ENCODE measurements at places on chromosomes 7 and 10. TPM values are rescaled to one million over a fixed set of nuclear protein-coding genes. Genes with fewer than 3 reads are reported as not detected.

Gene UCN3
- not detected for total RNA-seq

Gene POLL
- total RNA-seq: 28.6 TPM

Gene ADAM12
- 126 TPM for total RNA-seq

Gene SLC25A28
- total RNA-seq: 38.0 TPM

Gene RASSF4
- 83.0 TPM for total RNA-seq

Gene LRRC17
- 63.4 TPM for total RNA-seq

- DNase-seq: no peak
These were observed 67.6 kb upstream of the CAV2 start for GRCh38 chr7:116431787-116432526.

GRCh38 chr10:35608328-35608672 lies 3.2 kb downstream of the GJD4 start:
- no peak for DNase-seq

GRCh38 chr10:109770663-109771062 lies 152.6 kb downstream of the XPNPEP1 start:
- DNase-seq: no peak

DNA sequence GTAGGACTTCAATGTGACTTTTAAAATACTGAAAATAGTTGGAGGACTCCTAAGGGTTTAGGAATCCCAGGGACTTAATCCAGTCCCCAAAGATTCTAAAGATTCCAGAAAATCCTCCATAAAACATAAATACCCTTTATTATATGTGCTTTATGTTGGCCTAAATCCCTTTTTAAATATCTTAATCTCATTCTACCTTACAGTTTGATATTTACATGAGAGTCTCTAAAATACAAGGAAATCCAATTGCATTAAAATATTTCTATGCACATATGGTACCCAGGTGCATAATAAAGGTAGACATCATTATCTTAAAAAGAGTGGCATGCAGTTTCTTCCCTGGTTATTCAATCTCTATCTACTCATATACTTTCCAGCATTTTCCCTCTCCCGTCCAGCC lies 51.8 kb downstream of the BPGM start:
- DNase-seq: no peak

DNA sequence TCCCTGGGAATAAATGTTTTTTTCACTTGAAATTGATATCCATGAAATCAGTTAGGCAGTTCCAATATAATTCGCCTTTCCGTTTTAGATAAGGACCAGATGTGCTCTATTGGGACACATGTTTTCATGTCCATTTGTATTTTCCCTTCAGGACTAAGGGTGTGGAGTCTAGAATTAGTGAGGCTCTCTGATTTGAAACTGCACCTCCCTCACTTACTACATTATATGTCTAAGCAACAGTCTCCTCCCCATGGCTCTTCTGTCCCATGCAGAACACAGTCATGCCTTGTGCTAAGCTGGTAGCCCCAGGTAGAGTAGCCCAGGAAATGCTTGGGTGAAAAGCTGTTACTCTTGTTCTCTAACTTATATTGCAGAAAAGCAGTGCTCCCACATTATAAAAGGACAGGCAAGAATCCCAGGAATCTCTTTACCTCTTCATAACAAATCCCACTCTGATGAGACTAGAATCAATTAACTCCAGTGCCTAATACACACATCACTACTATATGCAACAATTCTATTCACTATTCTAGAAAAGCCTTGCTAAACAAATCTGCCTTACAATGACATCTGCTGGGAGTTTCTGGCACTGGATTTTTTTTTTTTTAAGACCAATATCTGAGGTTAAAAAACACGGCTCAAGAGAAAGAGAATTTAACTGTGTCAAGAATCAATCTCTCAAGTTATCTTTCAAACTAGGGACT lies 293.9 kb downstream of the SNX13 start:
- DNase-seq: peak; percentile 40

DNA sequence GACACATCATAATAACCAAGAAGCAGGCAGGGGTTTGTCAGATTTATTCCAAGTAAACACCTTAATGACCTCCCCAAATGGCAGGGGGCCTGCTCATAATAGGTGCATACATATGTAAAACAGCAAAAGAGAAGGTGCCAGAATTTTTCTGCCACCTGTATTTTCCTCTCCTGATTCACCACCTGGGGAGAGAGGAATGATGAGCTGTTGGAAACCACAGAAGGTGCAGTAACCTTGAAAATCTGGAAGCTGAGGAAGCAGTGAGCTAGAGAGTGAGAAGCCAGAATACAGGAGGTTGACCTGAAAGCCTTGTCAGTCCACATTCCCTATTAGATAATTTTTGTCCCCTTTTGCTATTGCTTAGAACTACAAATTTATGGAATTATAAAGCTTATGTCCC lies 46.2 kb upstream of the PDE1C start:
- DNase-seq: no peak
